ENCODE measurements at places on chromosomes 7 and 10. TPM values are rescaled to one million over a fixed set of nuclear protein-coding genes. Genes with fewer than 3 reads are reported as not detected.
A peak's percentile ranks its signal among the peaks of the same experiment; 100 is the strongest.

The LIPF gene
- total RNA-seq = not detected

The ZNF425 gene
- total RNA-seq = 0.19 TPM

- H3K36me3 ChIP-seq = no peaks in the 10 kb centered on the region
- no peak for DNase-seq
- H3K27me3 ChIP-seq = no peaks in the 10 kb centered on the region
- no peak overlapping the region for H3K4me3 ChIP-seq
- no peaks in the 10 kb centered on the region for H3K4me1 ChIP-seq
- no peak overlapping the region for H3K27ac ChIP-seq
Observed at GRCh38 chr7:69681181-69681580, 82.9 kb downstream of the AUTS2 start.

- peaks cover 6% of the 10 kb centered on the region for H3K4me1 ChIP-seq
- no peak for DNase-seq
- no peak overlapping the region for H3K27ac ChIP-seq
- H3K4me3 ChIP-seq = no peak overlapping the region
Observed at GRCh38 chr10:20893297-20893696, 3.8 kb downstream of the NEBL start.

GRCh38 chr10:63713191-63714144, 192.3 kb downstream of the REEP3 start:
- H3K27me3 ChIP-seq = no peaks in the 10 kb centered on the region
- peaks cover 34% of the 10 kb centered on the region for H3K4me1 ChIP-seq
- no peaks in the 10 kb centered on the region for H3K36me3 ChIP-seq
- H3K4me3 ChIP-seq = no peak overlapping the region
- H3K27ac ChIP-seq = peak overlapping the region; percentile 44
- peak; percentile 79 for DNase-seq

The PNLIPRP3 gene
- not detected for total RNA-seq

- no peak overlapping the region for H3K4me3 ChIP-seq
- no peaks in the 10 kb centered on the region for H3K4me1 ChIP-seq
- H3K27ac ChIP-seq = no peak overlapping the region
- no peaks in the 10 kb centered on the region for H3K27me3 ChIP-seq
Observed at GRCh38 chr10:33103863-33104379, 145.9 kb upstream of the ITGB1 start.

All from right lobe of liver (tissue), 6 donors.